ENCODE measurements at places on chromosomes 2 and 18. TPM values are rescaled to one million over a fixed set of nuclear protein-coding genes. Genes with fewer than 3 reads are reported as not detected.

ALPG gene
- total RNA-seq, result 0.71 TPM

CNDP1 gene
- total RNA-seq, result not detected

ACADL gene
- total RNA-seq, result not detected

CRYBA2 gene
- total RNA-seq, result not detected
